ENCODE measurements at places on chromosomes 7 and 10.

- peak; percentile 76 for DNase-seq
Observed at GRCh38 chr10:101694674-101695403, at the start of gene FBXW4. TSS of gene FBXW4 (minus strand) at chr10:101695170. CDS start at chr10:101695105, 65 bp downstream.

DNA sequence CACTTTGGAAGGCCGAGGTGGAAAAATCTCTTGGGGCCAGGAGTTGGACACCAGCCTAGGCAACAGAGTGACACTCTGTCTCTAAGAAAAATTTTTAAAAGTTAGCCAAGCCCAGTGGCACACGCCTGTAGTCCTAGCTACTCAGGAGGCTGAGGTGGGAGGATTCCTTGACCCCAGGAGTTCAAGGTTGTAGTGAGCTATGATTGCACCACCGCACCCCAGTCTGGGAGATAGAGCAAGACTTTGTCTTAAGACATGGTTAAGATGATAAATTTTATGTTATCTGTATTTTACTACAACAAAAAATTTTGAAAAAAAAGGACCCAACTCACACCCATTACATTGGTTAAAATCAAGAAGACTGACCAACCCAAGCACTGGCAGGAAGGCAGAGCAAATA lies 44.4 kb upstream of the SMARCD3 start:
- DNase-seq: no peak

DNA sequence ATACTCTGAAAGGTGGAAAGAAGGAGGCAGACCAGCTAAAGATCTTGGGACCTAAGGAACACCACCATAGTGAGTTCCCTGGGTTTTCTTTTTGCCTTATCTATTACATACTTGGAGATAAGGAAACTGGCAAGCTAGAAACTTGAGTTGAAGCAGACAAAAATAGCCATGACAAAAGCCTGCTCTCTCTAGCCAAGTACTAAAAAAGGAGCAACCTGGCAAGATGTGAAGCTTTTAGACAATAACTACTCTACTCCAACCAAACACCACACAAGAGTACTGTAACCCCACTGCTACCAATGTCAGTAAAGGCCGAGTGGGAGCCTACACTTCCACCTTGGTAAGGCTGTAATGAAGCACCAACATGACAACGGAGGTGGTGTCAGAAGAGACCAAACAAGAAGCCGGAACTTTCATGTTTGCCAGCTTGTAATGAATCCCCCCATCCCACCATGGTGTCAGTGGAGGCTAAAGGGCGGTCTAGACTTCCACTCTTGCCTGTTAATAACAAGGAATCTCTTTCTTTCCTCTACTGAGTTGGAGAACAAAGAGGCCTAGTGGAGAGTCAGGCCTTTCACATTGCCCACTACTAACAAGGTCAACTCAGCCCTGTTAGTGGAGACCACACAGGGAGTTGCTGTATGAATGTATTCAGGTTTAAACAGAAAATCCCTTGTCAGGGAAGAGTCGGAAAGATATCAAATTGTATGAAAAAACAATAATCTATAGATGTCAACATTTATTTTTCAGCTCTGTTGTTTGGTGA lies 55.8 kb upstream of the DYNC1I1 start:
- no peak for DNase-seq

DNA sequence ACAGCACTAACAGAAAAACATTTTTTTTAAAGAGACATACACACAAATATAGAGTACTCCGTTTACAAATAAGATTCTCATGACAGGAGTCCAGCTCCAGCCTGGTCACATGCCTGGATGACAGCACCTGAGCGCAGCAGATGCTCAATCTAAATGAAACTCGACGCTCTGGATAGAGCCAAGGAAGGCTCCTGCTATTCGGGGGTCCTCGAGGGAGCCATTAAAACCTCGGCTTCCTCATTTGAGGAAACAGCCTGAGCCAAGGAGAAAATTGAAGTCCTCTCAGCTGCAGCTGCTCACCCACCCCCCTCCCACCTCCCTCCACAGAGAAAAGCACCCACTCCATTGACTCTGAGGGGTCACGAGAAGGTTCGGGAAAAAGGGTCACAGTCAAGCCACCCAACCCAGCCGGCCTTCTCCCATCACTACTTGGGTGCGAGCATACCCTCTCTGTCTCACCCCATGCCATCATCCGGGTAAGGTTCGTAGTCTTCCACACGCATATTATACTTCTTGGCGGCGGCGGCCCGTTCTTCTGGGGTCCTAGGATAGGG lies 673 bp downstream of the NDUFB8 start:
- no peak for DNase-seq

DNA sequence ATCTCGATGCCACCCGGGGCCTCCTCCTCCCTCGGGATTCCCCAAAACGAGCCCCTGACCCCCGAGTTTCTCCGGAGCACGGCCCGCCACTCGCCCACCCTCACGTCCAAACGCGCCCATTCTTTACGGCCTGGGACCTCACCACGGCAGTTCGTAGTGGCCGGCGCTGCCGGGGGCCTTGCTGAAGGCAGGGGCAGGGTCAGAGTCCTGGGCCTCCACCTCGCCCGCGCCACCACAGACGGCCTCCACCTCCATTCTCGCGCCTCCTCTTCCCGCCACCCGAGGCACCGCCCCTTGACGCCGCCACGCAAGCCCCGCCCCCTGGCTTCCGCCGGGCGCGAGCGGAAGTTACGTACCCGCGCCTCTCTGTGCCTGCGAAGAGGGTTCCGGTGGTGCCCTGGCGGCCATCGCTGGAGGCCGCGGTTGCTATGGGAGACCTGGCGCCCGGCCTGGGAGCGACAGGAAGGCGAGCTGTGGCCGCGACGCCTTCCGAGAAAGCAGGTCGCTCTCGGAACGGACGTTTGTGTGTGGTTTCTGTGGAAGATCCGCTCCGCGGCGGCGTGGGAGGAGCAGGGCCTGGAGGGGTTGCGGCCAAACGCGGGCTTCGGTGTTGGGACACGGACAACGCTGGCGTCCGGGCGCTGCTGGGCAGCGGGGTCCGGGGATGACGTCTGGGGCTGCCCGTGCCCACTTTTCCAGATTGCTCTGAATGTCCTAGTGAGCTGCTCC lies at the start of gene RFC2:
Gene RFC2 (minus strand): TSS at position 271 of the 729 bp plus-strand sequence. CDS start 16 bp downstream, at position 255.
- DNase-seq: peak; percentile 95

GRCh38 chr7:39659356-39660013 lies 36.1 kb downstream of the RALA start:
- DNase-seq: no peak

DNA sequence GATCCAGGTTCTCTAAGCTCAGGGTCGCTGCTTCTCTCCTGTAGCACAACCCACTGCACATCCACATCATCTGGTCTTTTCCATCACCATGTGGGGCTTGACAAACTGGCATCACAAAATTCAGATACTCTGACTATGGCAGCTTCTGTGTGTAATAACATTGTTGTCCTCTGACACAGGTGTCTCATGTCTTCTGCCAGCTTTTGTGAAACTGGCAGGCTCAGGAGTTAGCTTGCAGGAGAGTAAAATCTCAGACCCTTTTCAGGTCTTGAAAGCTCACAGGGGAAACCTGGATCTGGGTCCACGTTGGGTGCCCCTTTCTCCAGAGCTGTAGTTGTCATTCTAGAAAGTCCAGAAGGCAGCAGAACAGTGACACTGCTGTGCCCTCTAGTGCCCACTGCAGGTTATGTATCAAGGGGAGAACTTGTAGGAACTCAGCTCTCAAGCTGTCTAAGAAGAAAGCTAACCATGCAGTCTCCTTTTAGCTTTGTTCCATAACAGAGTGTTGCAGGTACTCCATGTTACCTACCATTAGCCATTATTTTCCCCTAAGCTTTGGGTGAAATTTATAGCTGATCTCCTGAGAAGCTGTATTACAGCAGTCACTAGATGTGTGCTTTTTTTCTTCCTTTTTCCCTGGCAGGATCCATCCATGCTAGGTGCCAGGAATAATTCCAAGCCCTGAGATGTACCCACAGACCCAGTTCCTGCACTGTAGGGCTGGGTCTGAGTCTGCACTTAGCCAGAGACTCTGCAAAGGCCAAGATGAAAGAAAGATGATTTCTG lies 102.7 kb downstream of the ZNF248 start:
- no peak for DNase-seq

All from CD8-positive, alpha-beta memory T cell (primary cell).